ENCODE measurements at places on chromosomes 12 and 14. TPM values are rescaled to one million over a fixed set of nuclear protein-coding genes. Genes with fewer than 3 reads are reported as not detected.

GRCh38 chr14:91872011-91872501 lies 4.7 kb upstream of the TC2N start:
- peak; percentile 14 for DNase-seq

- DNase-seq: peak; percentile 29
Measured at GRCh38 chr14:71242237-71242748, 335.0 kb downstream of the PCNX1 start.

- DNase-seq: no peak
Measured at GRCh38 chr14:32667287-32667686, 271.4 kb upstream of the NPAS3 start.

DNA sequence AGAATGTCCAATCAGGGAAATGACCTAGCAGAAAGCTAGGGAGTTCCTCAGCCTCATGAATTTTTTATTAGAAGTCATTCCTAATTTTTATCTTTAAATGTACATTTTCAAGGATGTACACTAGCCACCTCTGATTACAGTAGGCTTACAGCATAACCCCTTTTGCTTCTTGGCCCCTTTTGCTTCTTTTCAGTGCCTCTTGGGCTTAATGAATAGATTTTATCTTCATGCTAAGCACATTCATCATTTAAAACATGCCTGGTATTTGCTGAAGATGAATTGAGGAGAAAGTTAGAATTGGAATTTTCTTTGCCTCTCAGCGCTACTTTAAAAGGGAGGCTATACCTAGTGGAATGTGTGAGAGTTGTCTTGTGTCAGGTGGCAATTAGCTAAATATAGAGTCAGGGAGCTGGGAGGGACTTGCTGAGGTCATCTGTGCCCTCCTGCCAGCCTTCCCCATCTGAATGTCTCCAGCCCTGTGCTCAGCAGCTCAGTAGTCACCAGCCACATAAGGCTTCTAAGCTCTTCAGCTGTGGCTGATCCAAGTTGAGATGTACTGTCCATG lies 132.1 kb downstream of the SAMD4A start:
- DNase-seq: no peak

DNA sequence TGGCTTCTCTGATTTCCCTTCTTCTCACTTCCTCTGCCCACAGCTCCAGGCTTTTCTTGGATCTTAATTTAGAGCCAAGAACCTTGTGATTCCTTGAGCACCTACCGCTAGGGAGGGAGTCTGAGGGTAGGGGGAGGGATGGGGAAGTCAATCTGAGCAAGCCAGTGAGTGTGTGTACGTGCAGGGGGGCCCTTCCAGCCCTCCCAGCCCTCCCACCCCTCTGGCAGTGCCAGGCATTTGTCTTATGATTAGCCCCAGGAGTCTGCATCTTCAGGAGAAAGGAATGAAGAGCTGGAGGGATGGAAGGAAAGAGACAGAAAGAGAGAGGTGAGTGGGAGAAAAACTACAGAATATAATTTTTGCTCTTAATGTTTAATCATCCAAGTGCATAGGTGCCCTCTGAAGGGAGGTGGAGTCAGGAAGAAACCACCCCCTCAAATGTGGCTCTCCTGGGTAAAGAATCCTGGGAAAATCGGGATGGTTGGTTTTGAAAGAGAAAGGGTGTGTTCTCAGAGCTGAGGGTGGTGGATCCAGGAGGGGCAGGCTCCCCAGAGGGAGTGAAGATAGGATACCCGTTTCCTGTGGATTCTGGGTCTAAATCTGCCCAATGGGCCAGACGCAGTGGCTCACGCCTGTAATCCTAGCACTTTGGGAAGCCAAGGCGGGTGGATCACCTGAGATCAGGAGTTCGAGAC lies 2.1 kb downstream of the PIANP start:
- no peak for DNase-seq

DNA sequence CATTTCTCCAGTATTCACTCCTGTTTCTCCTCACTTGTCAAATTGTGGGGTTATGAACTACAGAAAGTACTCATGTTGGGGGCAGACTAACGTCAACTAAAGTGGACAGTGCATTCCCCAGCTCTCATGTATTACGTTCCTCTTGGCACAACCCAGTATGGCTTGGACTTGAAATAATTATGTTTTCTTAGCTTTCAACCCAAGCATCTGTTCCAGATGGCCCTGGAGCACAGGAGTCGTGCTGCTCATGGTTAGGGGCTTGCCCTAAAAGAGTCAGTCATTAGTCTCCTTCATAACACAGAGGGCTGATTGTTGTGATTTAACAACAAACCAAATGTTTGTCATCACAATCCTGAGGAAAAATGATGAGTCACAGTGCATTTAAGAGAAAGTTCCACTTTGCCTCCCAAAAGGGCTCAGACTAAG lies 154.4 kb downstream of the RPAP3 start:
- DNase-seq: no peak

RPL10L gene
- not detected for total RNA-seq

- DNase-seq: no peak
Measured at GRCh38 chr14:45261209-45261608, 8.2 kb upstream of the MIS18BP1 start.

PMEL gene
- total RNA-seq: 1.5 TPM

DNA sequence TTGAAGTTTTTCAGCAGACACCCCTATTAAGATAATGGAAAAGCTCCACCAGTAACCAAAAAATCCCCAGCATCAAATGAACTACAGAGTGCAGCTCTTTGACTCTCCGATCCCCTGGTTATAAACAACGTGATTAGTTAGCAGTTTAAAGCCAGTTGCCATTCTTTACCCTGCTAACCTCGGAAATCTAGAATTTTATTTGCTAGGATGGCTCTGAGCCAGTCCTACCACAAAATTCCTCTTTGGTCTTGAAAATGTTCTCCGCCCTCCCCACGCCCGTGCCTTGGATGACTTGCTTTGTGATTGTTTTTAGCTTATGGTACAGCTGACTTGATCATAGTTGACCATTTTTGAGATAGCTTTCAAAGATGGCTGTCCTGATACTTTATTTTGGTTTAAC lies 1.2 kb downstream of the KLHDC2 start:
- no peak for DNase-seq

DNA sequence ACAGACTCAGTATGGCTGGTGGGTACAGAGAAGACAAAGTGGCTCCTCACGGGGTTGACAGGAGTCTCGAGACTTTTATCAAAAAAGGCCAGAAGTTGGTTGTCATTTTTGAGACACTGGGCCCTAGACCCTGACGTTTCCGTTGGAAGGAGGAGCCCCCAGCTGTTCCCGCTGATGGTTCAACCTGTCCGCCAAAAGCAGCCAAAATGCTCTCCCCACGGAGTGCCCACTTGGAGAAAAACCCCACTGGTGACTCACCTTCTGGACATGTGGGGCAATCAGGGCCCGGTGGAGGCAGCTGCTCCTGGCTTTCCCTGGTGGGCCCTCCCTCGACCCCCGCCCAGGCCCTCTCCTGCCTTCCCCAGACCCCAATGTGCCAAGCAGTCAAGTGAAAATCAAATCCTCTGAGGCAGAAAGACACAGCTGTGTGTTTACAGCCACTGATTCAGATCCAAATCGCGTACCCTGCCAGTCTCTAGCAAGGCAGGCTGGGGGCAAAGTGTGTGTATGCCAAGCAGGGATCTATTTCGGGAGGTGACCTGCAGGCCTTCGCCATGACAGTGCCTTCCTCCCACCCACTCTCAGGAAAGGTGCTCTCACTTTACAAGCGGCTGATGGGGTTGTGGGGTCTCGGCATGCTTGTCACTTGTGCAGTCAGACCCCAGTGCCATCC lies 347.4 kb downstream of the DPF3 start:
- no peak for DNase-seq

GRCh38 chr12:23217158-23217557 lies 592.2 kb downstream of the ETNK1 start:
- DNase-seq: no peak

MFAP5 gene
- 0.85 TPM for total RNA-seq
